ENCODE measurements at places on chromosomes 1 and 21.

- DNase-seq: no peak
These were observed 8.7 kb downstream of the RGS18 start for GRCh38 chr1:192167011-192167410.

- DNase-seq: no peak
These were observed 4.3 kb downstream of the THEM4 start for GRCh38 chr1:151905070-151905442.

GRCh38 chr1:221698579-221699349, 43.1 kb downstream of the DUSP10 start:
- no peak for DNase-seq

- DNase-seq: no peak
These were observed 302.5 kb upstream of the PBX1 start for GRCh38 chr1:164256456-164256855.

DNA sequence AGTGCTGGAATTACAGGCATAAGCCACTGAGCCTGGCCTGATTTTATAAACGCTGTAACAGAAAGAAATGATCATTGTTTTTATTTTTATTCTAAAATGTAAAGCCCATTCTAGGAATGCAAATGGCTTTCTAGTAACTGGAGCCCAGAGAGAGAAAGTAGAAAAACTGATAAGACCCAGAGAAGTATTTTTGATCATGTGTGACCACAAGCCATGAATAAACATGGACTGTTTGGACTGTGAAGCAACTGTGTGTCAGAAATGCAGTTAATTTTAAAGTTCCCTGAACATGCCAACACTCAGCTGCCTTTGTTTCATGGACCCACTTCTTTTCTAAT, 39.7 kb downstream of the EIF2B3 start:
- no peak for DNase-seq

DNA sequence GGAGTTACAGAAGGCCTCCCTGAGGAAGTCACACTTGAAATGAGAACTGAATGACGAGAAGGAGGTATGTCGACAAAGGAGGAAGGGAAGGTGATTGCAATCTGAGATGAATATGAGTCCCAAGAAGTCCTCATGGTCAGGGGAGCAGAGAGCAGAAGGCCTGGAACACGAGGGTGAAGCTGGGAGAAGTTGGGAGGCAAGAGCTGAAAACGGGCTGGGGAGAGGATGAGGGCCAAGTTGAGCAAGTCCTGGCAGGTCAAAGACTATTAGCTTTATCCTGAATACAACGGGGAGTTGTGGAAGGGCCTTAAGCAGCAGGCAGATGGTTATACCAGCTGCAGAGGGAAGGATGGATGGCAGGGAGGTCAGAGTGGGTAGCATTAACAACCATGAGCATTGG, 89.5 kb downstream of the KCNJ15 start:
- no peak for DNase-seq

DNA sequence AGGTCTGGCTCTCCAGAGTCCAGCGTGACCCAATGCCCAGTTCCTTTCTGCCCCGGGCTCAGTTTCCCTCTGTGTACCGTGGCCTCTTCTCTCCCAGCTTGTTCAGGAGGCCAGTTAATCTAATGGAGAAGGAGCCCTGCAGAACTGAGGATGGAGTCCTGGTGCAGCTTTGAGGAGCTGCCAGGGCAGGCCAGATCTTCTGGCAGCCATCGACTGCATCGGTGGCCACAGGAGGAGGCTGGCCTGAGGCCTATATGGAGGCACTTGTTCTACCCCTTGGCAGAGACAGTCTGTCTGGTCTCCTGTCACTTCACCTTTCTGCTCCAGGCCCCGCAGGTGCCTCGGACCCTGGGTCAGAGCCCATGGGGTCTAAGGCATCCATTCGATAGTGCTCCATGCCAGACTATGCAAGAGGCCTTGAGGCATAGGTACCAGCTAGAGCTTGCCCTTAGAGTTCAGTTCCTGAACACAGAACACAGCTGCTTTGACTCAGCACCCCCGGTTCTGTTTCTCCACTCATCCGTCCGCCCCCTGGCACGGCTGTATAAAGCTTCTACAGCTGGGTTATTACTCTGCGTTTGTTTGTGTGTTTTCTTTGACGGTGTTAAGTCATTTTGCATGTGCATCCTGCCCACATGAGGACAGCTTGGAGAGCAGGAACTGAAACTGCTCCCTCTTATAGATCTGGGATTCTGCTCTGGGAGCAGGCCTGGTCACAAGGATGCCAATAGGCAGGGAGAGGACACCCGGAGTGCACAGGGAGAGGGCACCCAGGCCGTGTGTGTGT, 18.5 kb upstream of the LRRN2 start:
- DNase-seq: no peak

DNA sequence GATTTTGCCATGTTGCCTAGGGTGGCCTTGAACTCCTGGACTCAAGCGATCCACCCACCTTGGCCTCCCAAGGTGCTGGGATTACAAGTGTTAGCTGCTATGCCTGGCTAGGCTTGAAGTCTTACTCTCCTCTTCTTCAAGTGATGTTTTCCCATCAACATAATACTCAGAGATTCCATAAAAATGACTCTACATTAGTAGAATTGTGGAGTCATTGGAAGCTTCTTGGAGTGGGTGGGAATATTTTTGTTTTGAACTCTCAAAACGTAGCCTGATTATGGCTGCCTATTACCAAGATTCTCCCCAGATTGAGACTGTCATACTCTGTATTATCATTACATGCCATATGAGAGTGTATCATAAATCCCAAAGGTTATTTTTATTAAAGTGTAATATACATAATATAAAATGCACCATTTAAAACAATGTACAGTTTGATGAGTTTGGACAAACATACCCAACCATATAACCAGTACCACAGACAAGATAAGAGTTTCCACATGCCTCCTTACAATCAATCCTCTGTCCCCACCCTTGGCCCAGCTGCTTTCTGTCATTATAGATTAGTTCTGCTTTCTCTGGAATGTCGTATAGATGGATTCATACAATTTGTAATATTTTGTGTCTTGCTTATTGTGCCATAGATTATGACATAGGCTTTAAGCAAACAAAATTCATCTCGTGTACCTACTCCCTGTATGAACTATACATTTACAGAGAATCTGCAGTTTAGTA, 8.0 kb upstream of the DNM3 start:
- DNase-seq: no peak

DNA sequence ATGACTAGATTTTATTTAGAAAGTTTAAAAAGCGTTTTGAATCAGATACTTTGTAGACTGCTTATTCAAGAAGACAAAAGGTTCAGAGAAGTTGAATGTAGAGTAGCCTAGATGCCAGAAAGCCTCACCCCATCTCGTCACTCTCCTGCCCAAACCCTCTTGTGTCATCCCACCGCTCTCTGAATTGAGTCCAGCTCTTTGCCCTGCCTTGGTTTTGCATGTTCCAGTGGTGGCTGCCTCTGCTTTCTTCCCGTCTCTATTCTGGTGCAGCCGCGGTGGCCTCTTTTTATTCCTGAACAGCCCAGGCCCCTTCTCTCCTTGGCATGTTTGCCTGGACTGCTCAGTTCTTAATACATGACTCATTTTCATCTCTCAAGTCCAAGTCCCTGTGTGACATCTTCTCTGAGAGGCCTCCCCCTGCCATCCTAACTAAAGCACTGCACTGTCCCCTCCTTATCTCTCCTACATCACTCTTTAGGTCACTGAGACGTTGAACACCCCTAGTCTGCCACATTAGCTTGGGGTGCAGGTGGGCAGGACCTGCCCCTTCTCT, 22.9 kb downstream of the PRDM2 start:
- no peak for DNase-seq

- no peak for DNase-seq
These were observed 9.6 kb downstream of the SMYD2 start for GRCh38 chr1:214290424-214291037.

DNA sequence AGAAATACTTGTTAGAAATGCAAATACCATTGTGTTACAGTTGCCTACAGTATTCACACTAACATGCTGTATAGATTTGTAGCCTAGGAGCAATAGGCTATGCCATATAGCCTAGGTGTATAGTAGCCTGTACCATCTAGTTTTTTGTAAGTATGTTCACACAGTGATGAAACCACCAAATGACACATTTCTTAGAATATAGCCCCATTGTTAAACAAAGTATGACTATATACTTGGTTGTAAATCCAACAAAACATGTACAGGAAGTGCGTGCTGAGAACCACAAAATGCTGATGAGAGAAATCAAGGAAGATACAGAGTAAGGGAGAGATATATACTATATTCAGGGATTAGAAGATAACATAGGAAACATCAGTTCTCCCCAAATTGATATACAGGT, 92.2 kb downstream of the POU2F1 start:
- DNase-seq: no peak

DNA sequence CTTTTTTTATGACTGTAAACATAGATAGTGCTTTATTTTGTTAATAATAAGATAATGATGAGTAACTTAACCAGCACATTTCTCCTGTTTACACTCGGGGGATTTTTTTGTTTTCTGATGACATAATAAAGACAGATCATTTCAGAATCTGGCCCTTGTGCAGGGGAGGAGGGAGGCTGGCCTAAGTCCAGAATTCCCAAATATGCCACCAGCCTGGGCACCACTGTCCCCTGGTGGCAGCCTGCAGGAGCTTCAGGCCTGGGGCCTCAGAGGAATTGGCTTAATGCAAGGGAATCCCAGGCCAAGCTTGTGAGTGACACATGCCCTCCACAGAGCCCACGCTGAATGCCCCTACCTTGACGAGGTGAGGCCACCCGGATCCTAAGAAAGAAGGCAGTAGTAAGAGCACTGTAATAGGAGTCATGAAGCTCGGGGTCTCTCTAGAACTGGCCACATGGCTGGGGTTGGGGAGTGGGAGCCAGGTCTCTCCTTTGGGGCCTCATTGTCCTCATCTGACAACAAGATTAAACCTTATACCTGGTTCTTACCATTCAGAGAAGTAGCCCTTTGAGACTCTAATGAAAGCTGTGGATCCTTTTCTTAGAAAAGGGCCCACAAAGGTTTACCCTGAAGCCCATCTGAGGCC, 24.1 kb downstream of the ETNK2 start:
- no peak for DNase-seq

DNA sequence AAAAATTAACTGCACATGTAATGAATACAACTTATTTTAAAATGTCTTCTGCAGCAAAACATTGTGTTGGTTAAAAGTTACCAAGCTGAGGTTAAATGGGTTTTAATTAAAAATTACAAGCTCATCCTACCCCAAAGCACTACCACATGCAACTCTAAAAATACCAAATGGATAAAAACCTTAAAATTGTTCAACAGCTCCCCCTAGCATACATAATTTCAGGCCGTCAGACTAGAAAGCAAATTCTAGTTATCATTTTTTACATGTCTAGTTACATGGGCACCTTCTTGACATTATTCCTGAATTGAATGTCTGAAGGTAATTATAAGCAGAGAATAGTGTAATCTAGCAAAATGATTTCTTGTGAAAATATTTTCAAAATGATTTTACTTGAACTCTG, 176.5 kb downstream of the C1orf21 start:
- no peak for DNase-seq

DNA sequence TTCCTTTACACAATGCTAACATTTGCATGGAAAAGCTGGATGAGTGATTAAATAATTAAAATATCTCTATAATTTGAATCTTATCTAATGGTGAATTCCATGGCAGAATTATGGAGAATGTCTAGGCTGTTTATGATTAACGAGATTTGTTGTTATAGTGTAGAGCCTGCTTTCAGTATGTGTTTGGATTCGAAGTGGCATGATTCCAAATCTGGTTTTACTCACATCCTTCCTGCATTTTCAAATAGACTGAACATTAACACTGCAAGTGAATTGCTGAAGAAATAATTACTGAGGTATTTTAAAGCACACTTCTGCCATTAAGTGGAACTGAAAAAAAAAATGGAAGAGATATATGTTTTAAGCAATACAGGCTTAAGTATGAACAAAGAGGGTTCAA, 5.1 kb upstream of the NEK7 start:
- no peak for DNase-seq

- DNase-seq: no peak
These were observed 22.8 kb downstream of the WDR26 start for GRCh38 chr1:224411766-224412165.

DNA sequence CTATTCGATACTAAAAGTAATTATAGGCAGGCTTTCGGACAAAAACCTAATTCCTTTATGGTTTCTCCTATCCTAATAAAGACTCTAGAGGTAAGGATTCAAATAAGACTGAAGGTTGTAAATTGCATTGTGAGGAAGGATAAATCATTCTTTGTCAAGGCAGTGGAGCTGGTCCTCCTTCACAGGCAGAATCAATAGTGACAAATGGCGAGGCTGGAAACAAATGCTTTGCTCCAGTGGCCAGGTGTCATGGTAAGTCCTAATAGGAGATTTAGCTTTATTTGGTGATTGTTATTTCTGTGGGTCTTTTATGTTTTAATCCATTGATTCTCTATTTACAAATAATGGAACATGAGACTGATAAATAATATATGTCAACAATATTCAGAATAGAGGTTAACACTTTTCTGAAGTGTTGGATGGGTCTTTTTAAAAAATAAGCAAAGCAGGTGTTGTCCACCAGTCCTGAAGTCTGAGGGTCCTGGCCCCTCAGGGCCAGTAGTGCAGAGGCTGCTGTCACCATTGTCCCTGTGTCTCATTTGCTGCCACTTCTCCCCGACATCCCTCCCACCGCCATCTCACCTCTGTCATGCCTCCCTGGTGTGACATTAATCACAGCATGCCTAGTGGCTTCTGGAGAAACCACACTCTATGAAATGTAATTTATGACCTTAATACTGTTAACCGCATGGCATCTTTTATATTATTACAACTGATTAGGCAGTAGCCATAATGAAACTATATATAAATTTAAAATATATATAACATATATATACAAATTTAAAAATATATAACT, 120.9 kb upstream of the MAGI3 start:
- no peak for DNase-seq

- no peak for DNase-seq
These were observed 26.6 kb downstream of the TMEM51 start for GRCh38 chr1:15180189-15180588.

- DNase-seq: no peak
These were observed 149.6 kb downstream of the LMO4 start for GRCh38 chr1:87478231-87478630.

DNA sequence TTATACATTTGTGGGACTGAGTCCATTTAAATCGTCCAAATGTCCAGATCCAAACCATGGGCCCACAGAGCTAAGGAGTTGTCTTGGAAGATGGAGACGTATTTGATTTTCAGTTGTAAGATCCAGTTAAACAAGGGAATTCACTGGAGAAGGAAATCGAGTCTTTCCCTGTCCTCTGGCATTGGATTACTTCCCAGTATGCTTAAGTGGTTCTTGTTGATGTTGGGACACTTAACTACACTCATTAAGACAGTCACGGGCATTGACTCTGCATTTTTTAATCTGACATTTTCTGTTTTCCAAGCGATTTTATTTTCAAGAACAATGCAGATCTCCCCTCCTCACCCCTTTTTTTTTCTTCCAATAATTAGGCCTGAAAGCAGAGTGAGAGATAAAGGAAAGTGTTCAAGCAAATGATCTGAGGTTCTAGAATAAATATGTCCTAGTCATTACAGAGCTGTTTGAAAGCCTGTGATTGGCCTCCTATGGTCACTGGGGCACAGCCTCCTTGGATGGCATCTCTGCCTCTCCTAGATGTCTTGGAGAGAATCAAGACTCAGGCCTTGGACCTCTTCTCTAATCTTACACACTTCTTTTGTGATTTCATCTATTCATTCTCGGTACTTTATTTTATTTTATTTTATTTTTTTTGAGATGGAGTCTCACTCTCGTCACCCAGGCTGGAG, 48.9 kb downstream of the CD247 start:
- DNase-seq: no peak

Data from kidney epithelial cell (primary cell).